ENCODE measurements at places on chromosomes 12 and 14. TPM values are rescaled to one million over a fixed set of nuclear protein-coding genes. Genes with fewer than 3 reads are reported as not detected.

The RDH12 gene
- 1.4 TPM for total RNA-seq

The KRT5 gene
- total RNA-seq = not detected

GRCh38 chr14:73344319-73344718, 107.0 kb downstream of the PAPLN start:
- no peak for DNase-seq

DNA sequence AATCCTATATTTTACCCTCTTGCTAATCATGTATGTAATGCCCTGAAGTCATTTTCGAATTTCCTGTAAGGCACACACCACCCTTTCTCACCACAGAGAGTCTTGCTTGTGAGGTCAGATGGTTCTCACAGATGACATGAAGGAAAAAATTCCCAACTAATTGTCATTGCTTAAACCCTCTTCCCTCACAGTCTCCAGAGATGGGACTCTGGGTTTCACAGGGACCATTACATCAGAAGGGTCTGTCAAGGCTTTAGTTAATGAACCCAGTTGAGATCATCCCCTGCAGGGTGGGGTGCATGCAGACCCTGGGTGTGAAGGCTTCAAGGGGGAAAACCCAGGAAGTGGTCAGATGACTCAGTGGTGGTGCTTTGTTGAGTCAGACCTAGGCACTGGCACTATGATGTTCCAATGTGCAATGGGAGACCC, 229.6 kb downstream of the BCAT1 start:
- no peak for DNase-seq

Measured in HepG2 (cell line).